ENCODE measurements at places on chromosomes 11 and 22.

DNA sequence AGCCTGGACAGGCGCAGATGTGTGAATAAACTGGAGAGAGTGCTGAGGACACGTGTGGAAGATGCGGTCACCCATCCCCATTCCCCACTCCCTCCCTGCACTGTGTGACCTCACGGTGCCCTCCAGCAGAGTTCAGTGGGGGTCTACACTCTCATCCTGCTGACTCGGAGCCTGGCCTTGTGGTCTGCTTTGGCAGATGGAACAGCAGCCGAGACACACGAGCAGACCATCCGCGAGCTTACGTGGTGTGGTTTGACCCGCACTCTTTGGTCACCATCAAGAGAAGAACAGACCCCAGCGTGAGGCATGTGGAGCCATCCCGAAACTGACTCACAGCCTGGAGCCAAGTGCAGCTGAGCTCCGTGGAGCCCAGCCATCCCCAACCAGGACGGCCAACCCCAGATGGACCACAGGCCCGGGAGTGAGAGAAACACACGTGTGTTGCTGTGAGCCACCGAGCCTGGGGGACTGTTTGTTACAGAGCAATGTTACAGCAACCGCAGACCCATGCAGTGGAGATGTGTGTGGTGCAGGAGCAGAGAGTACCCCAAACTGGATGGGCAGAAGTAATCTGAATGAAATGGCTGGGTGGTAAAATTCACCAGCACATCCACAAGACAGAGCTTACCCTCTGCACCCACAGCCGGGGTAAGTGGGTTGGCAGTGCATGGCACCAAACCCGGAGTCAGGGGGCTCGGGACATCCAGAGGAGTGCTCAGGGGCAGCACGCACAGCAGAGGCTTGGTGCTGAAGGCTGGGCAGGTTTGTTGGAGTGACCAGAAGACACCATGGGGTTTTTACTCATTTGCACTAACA is 90.7 kb downstream of the RTL6 start:
- peak; percentile 12 for DNase-seq

- no peak for DNase-seq
These were observed 608.9 kb downstream of the NTM start for GRCh38 chr11:131979364-131979763.

- DNase-seq = peak; percentile 52
These were observed at the start of gene GAL3ST3 for GRCh38 chr11:66048547-66049323. Gene GAL3ST3, minus strand, starts transcription at chr11:66049161. Its CDS starts 3,746 bp downstream, at chr11:66045415.

DNA sequence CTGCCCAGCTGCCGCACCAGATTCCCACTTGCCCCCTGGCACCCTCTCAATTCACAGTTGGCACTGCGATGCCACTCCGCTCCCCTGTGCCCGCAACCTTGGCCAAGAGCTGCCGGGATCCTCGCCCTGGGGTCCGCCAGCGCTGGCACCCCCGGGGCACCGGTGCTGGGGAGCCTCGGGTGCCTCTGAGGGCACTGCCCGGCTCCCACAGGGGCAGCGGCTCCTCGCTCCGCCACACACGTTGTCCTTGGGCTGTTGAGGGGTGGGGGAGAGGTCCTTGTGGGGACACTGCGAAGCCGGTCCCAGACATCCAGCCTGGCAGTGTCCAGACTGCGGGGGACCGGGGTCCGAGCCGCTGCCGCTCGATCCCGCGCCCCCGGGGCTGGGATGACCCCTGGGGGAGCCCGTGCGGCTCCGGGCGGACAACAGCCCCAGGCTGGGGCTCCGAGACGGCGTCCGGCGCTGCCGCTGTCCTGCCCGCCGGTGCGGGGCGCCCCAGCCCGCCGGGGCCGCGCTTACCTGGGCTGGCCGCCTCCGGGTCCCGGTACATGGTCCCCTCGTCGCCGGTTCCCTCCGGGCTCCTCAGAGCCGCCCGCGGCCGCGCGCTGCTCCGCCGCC is 496 bp downstream of the SYT7 start:
- no peak for DNase-seq

- DNase-seq = no peak
These were observed 1.2 kb downstream of the CYTH4 start for GRCh38 chr22:37283393-37283937.

DNA sequence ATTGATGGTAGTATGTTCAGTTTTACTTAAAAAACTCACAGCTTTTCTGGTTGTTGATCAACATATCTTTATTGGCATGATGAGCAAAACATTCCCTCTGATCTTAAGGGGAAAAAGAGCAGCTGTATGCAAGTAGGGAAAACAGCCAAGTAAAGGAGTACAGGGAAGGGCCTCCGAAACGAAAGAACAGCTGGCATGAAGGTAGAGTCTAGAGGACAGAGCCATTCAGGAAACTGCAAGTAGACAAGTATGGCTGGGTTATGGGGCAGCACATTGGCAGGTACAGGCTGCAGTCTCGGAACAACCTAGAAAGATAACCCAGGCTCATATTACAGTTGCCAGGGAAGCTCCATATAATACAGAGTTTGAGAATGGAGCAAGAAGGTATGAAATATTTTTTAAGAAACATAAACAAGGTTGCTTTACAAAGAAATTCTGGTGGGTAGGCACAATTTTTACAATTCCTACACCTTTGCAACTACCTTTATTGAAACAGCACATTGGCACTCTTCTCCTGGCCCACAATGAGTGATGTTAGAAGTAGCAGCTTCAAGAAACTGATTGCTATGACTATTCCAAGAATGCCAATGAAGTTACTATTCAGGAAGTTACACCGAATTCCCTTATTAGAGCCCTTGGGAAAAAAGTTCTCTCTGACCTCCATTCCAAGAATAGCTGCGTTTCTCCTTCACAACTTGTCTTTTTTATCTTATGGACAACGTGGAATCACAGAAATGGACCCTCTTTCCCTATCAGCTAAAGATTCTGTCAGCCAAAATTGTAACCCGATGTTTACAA is 45.2 kb downstream of the LGR4 start:
- no peak for DNase-seq

GRCh38 chr11:75879737-75880136 is 64.7 kb downstream of the UVRAG start:
- no peak for DNase-seq

- DNase-seq = no peak
These were observed 29.1 kb upstream of the TP53I11 start for GRCh38 chr11:44979543-44980399.

DNA sequence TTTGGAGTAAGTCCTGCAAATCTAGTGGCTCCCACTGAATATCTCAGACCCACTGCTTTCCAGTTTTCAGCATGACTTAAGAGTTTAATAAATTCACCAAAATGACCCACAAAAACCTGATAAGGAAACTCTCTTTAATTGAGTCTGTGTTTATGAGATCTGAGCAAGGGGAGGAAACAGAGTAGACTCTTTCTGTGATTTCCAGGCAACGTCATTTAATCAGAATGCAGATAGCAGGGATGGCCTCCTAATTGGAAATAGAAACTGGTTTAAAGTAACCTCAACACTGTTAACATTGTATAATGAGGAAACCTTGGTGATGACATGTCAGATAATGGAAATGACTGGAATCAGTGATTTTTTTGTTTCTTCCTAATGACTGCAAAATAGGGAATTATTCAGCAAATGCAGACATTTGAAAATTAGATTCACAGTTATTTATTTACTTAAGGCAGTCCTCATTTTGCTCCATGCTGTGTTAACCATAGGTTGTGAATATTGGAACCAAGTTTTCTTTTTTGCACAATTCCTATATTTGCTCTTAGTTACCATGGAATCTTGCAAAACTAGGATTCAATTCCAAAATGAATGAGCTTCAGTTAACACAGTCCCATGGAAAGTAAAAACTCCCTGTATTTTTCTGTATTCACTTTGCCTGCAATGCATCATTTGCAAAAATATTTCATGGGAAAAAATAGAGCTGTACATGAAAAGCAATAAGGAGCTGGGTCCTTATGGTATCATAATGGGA is 1324.5 kb downstream of the LRRC4C start:
- no peak for DNase-seq

- no peak for DNase-seq
These were observed 441.1 kb downstream of the TBC1D22A start for GRCh38 chr22:47203554-47203991.

DNA sequence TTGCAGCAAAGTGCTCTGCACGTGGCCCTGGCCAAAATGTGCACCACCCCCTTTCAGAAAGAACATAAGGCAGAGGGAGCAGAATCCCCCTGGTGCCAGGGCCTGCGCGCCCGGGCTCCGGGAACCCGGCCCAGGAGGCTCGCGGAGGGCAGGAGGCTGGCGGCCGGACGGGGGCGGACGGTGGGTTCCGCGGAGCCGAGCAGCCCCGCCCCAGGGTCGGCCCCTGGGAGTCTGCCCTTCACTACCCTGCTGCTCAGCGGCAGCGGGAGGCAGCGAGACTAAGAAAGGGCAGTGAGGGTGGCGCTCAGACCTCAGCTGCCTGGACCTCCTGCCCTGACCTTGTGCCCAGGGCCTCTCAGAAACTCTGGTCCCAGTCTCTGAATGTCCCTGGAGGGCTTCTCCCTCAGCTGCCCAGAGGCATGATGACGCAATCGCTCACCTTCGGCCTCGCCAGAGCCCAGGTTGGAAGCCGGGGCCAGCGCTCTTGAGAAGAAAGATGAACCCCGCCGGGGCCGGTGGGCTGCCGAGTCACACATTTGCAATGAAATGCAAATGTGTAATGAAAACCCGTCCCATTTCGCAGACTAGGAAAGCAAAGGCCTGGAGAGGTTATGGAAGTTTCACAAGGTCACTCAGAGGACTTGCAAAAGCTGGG is 1.1 kb upstream of the CLMP start:
- DNase-seq = no peak

GRCh38 chr11:97356144-97356543 is 966.3 kb downstream of the JRKL start:
- no peak for DNase-seq

DNA sequence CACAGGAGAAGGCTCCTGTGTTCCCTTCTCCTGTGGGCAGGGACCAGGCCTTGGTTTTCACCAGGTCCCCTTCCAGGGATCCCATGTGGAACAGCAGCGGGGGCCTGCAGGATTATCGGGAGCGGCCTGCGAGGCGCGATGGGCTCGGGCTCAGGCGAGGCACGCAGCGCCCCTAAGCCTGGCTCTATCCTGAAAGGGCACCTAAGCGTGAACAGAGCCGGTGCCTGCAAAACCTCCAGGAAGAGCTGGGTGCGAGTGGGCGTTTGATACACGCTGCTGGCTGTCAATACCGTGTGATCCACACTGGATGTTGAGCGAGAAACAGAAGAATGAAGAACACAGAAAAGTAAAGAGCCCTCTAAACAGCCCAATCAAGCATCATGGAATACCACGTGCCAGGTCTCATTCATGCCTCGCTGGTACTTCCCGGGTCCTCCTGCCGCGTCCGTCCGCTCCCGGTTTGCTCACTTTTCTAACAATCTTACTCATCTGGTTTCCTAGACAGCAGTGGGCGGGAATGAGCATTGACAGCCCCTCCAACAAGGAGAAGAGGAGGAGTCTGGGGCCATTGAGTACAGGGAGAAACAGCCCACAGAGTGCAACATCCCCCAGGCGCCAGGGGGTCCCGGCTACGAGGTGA is 12.5 kb downstream of the OSBPL5 start:
- DNase-seq = no peak

- no peak for DNase-seq
These were observed 43.5 kb downstream of the CBL start for GRCh38 chr11:119249671-119250010.

- DNase-seq = no peak
These were observed 15.6 kb downstream of the PISD start for GRCh38 chr22:31646186-31647019.

DNA sequence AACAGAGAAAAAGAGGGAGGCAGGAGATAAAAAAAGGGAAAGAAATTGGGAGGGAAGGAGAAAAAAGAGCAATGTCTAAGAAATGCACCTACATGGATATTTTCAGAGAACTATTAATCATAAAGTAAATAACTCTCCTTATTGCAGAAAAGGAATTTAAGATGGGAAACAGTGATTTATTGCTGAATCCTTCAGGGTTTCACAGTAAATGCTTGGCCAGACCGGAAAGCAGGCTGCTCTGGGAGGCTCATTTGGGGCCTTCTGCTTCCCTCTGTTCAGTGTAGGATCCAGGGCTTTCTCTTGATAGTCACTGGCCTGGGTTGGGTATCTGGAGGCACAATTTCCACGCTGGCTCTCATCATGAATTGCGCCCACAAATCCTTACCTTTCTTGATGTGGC is 324.3 kb upstream of the SORL1-AS1 start:
- no peak for DNase-seq

DNA sequence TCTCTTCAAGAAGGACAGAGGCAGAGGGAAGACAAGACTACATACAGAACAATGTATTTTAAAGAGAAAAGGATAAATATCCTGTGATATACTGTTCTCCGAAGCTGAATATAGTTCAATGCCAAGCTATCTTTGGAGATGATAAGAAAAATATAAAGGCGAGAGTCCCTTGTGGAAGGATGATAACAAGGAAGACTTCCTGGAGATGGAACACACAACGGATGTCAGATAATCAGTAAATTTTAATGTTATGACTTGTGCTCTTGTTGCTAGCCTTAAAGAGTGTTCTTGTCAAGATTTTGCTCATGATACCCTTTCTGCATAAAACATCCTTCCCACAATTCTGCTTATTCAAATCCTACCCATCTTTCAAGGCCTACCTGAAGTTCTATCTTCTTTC is 6.8 kb upstream of the CTR9 start:
- no peak for DNase-seq
